ENCODE measurements at places on chromosomes 6 and 20. TPM values are rescaled to one million over a fixed set of nuclear protein-coding genes. Genes with fewer than 3 reads are reported as not detected.

DNA sequence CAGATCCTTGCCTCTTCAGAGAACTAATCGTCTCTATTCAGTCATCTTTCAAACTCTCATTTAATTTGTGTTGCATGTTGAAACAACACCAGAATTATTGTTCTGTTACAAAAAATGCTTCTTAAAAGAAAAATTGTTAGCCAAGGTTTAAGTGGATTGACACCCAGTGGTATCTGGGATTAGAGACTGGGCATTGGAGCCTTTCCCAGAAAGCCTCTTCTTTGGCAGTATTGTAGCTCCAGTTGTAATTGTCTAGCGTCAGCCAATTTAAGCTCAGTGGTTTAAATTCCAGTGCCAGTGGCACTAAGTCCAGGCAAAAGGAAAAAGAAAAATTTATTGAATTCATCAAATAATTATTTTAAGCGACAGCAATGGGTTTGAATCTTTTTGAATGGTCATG lies 801 bp downstream of the CCDC28A start:
- peak overlapping the region; percentile 80 for H3K4me3 ChIP-seq
- no peak overlapping the region for H3K27ac ChIP-seq
- peaks cover 10% of the 10 kb centered on the region for H3K4me1 ChIP-seq
- H3K36me3 ChIP-seq = no peaks in the 10 kb centered on the region
- no peaks in the 10 kb centered on the region for H3K27me3 ChIP-seq
- no peak for DNase-seq

GRCh38 chr20:44762466-44763140 lies 16.9 kb downstream of the KCNK15 start:
- DNase-seq = no peak
- H3K27me3 ChIP-seq = no peaks in the 10 kb centered on the region
- H3K27ac ChIP-seq = no peak overlapping the region
- H3K4me1 ChIP-seq = no peaks in the 10 kb centered on the region
- H3K36me3 ChIP-seq = no peaks in the 10 kb centered on the region

DNA sequence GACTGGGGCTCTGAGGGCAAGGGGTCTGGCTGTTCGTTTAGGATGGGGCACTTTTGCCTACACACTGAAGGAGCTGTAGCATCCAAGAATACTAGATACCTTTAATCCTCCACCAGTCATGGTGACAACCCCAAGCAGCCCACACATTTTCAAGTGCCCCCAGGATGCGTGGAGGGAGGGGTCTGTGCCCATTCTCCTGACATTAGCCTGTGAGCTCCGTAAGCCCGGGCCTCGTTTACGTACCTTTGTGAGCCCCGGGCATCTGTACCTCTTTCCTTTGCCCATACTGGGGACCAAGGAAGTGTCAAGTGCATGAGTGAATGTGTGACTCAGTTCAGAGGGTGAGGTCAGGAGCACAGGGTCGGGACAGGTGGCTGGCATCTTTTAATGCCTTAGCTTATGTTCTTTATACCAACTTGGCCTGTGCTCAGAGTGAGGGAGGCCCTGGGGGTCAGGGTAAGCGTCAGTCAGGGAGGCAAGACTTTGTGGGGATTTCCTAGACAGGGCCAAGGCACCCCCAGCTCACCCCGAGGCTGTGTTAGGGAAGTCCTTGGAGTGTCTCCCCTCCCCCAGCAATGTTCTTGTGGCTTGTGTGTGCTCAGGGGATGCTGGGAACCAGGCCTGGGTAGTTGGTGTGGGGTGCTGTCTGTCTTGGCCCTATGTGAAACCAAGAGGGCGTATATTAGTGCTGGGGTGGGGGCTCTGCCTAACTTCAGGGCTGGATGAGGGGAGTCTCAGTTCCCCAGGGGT lies 12.9 kb downstream of the VEGFA start:
- DNase-seq = no peak
- no peak overlapping the region for H3K27ac ChIP-seq
- H3K4me1 ChIP-seq = no peaks in the 10 kb centered on the region

GRCh38 chr6:16633465-16633864 lies 127.8 kb downstream of the ATXN1 start:
- no peak overlapping the region for H3K27ac ChIP-seq
- H3K27me3 ChIP-seq = no peaks in the 10 kb centered on the region
- H3K4me1 ChIP-seq = peaks cover 29% of the 10 kb centered on the region
- H3K36me3 ChIP-seq = no peaks in the 10 kb centered on the region
- no peak for DNase-seq

DNA sequence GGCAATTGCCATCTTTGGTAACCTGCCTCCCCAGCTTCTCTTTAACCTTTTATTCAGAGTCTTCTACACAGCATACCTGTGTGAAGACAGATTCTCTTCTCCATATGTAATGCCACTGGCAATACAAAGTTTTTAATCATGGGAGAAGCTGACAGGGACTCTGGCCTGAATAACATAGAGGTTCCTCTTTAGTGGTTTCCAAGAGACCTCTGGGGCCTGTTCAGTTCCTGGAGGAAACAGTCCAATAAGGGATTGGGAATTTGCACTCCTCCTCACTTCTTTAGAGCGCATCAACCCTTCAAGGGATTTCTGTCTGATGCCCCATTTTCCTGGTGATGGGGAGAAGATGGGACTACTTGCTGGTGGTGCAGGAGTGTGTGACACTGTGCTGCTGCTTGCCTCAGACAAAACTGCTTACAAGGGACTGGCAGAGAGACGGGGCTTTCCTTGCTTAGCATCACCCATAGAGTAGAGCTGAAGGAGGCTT lies 1.4 kb downstream of the RIMS1 start:
- no peak overlapping the region for H3K27ac ChIP-seq
- H3K36me3 ChIP-seq = no peaks in the 10 kb centered on the region
- peaks cover 8% of the 10 kb centered on the region for H3K4me1 ChIP-seq
- DNase-seq = no peak
- H3K4me3 ChIP-seq = peak overlapping the region; percentile 68

DNA sequence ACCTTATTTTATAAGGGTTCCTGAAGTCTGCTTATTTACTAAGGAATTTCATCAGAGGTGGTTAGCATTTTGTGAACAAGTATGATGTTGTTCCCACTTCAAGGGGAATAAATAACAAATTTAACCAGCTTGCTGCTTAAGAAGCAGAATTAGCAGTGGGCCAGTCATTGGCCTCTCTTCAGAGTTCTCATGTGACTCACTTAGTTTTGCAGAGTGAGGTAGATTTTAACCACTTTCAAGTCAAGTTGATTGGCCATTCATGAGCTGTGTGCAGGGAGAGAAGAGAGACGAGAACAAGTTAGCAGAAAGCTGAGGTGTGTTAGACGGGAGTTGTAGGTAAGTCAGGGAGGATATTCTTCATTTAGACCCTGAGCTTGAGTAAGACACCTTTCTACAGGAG lies 18.1 kb downstream of the TOP1 start:
- H3K4me3 ChIP-seq = no peak overlapping the region
- DNase-seq = no peak
- H3K27me3 ChIP-seq = no peaks in the 10 kb centered on the region
- H3K36me3 ChIP-seq = no peaks in the 10 kb centered on the region
- H3K4me1 ChIP-seq = peaks cover 53% of the 10 kb centered on the region

DNA sequence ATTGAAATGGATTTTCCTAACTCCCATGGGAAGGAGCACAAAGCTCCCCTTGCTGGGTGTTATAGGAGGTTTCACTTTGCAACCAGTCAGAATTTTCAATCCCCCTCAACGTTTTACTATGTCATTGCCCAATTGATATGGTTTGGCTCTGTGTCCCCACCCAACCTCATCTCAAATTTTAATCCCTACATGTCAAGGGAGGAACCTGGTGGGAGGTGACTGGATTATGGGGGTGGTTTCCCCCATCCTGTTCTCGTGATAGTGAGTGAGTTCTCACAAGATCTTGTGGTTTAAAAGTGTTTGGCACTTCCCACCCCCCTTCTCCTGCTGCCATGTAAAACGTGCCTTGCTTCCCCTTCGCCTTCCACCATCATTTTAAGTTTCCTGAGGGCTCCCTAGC lies 62.9 kb downstream of the ZMYND8 start:
- DNase-seq = no peak
- peaks cover 15% of the 10 kb centered on the region for H3K36me3 ChIP-seq
- no peaks in the 10 kb centered on the region for H3K4me1 ChIP-seq
- H3K27me3 ChIP-seq = no peaks in the 10 kb centered on the region
- H3K4me3 ChIP-seq = no peak overlapping the region

DNA sequence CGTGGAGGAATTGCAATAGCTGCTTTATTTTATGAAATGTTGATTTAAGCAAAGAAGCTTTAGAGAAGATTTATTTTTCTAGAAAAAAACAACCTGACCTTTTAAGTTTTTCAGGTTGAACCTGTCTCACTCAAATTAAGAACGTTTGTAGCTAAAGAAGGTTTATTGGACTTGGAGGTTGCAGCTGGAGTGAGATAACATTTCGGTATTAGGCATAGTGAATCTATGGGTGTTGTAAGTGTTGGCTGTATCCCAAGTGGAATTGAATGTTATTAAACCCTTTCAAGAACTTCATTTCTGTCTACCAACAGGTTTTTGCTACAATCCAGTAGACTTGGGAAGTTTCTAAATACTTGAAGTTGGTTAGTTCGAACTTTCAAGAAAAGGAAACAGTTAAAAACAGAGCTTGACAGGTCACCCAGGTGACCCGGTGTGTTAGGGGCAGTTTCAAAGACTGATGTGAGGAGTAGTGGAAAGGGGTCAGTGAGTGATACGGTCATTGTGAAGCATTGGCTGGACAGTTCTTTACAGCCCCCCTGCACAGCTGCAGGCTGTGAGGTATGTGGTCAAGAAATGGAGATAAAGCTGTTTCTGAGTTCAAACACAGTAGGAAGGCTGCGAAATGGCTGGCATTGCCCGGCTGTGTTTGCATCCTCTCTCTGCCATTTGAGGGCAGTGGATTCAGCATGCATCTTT lies 2.4 kb upstream of the TBCC start:
- H3K4me3 ChIP-seq = peak overlapping the region; percentile 99
- peaks cover 33% of the 10 kb centered on the region for H3K4me1 ChIP-seq
- no peaks in the 10 kb centered on the region for H3K36me3 ChIP-seq
- peak overlapping the region; percentile 97 for H3K27ac ChIP-seq
- no peak for DNase-seq
- H3K27me3 ChIP-seq = no peaks in the 10 kb centered on the region

- no peaks in the 10 kb centered on the region for H3K36me3 ChIP-seq
- peaks cover 20% of the 10 kb centered on the region for H3K4me1 ChIP-seq
- H3K27me3 ChIP-seq = no peaks in the 10 kb centered on the region
- H3K4me3 ChIP-seq = no peak overlapping the region
Observed at GRCh38 chr6:134512981-134513391, 195.1 kb upstream of the SGK1 start.

DNA sequence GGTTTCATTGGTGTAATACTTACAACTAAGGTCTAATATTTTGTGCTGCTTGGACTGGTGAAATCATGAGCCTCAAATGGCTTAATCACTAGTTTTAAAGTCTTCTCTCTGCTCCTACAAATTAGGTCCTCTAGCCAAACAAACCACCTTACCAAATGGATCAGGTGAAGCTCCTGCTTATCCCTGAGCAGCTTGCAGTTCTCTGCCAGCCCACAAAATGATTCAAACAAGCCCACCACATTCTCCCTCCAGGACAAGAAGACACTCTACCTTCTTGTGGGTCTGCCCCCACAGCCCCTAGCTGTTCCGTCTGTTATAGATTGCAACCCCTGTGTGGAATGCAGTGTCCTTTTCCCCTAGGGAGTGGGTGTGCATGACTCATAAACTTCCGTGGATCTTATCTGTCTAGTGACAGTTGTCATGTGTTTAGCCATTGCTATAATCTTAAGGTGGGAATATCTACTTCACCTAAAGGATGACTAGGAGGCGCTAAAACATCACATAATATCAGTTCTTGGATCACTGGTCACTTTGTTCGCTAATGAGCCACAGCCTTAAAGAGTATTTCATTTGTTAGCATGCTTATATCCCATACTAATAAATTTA lies 940.5 kb upstream of the MANEA start:
- H3K27ac ChIP-seq = no peak overlapping the region
- DNase-seq = no peak
- H3K27me3 ChIP-seq = no peaks in the 10 kb centered on the region
- H3K4me1 ChIP-seq = no peaks in the 10 kb centered on the region
- H3K36me3 ChIP-seq = no peaks in the 10 kb centered on the region

DNA sequence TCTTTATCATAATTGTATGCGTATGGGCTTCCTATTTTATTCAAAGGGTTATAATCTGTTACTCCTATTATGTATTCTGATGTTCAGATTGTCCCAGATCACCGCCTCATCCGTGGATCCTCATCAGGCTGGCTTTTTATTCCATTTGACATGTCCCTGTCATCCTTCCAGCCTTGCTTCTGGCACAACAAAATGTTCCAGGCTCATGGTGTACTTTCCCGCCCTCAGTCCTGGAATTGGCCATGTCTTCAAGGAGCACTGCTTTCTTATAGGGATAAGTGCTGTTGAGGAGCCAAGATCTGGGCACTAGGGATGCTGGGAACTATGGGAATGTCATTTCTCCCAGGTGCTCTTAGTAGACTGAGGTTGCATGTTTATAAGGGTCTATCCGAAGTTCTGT lies 207.8 kb downstream of the JARID2 start:
- H3K27me3 ChIP-seq = no peaks in the 10 kb centered on the region
- H3K27ac ChIP-seq = no peak overlapping the region
- H3K36me3 ChIP-seq = no peaks in the 10 kb centered on the region
- no peak for DNase-seq
- H3K4me3 ChIP-seq = no peak overlapping the region

DNA sequence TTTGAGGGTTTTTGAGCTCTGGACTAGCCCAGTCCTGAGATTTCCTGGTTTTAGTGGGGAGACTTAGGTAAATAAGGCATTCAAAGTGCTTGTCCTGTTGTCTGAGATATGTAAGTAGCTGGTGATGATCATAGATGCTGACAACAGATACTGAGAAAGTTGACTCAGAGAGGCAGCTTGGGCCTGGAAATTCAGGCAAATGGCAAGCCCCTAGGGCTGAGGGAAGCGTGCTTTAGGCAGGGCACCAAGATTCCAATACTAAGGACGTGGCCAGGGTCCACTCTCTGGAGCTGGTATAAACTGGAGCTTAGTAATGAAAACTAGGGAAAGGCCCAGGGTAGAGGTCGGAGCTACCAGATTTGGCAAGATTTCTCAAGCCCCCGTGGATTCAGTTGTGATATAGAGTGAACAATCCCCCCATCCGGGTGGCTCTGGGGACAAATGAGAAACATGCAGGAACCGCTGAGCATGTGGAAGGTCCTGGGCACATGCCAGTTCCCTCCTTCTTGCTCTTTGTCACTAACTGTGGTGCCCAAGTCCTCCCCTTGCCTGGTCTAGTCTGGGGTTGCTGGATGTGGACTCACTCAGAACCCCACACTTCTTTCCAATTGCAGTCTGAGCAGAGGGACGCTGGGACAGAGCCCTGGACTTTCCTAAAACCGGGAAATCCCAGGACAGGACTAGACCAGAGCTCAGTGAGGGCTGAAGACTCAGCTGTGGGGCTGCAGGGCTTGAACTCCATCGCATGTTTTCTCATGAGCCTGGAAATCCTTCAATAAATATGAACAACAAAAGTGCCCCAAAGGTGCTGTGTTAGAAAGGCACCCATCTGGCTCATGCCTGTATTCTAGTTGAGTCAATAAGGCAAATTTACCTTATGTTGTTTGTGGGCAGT lies 10.3 kb downstream of the SLC22A3 start:
- no peaks in the 10 kb centered on the region for H3K36me3 ChIP-seq
- DNase-seq = no peak
- peak overlapping the region; percentile 46 for H3K4me3 ChIP-seq
- peak overlapping the region; percentile 96 for H3K27ac ChIP-seq
- H3K27me3 ChIP-seq = no peaks in the 10 kb centered on the region

The RUNX2 gene
- total RNA-seq = 7.9 TPM

The BMP6 gene
- total RNA-seq = 4.7 TPM

The LHFPL5 gene
- not detected for total RNA-seq

The RREB1 gene
- 39.3 TPM for total RNA-seq

The GRM1 gene
- not detected for total RNA-seq
